NCI-H510A treated with DMSO at 0.1 percent for 48 hours (cell line): ENCODE measurements at places on chromosomes 3 and 15.

GRCh38 chr3:114857299-114857701 is 289.8 kb downstream of the ZBTB20 start:
- DNase-seq = peak; percentile 13

DNA sequence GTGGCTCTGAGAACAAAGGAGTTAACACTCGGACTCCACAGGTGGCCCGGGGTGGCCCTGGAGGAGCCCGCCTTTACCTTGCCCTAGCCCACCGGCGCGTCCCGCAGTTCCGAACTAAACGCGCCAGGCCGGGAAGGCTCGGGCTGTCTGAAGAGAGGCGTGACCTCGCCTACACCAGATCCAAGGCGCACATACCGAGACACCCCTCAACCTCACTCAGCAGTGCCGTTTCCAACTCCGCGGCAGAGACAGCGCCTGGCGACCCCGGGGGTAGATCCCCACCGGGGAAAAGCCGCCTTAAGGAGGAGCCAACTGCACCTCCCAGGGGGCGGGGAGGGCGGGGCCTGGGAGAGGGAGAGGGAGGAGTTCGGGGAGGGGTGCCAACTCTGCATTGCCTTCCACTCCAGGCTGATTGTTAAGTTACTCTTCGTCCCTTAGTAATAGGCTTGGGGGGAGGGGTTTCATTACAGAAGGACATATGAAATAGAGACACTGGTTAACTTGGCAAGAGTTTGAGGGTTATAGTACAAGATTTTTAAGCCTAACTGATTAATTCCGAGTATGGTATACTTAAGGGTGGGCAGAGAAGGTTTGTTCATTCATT is at the start of gene DLG1:
TSS of gene DLG1 (minus strand) at position 272 of the 604 bp plus-strand sequence. CDS start 1,408 bp downstream, outside the sequence.
- DNase-seq = peak; percentile 98

DNA sequence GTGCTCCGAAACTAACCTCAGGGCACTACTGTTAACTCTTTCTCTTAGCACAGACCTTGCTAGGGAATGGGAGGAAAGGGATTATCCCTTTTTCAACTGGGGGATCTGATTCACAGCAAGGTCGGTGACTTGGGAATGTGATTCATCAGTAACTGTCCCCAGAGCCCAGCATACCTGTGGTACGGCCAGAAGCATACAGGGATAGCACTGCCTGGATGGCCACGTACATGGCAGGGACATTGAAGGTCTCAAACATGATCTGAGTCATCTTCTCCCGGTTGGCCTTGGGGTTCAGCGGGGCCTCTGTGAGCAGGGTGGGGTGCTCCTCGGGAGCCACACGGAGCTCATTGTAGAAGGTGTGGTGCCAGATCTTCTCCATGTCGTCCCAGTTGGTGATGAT is 2.3 kb downstream of the ACTC1 start:
- DNase-seq = no peak

DNA sequence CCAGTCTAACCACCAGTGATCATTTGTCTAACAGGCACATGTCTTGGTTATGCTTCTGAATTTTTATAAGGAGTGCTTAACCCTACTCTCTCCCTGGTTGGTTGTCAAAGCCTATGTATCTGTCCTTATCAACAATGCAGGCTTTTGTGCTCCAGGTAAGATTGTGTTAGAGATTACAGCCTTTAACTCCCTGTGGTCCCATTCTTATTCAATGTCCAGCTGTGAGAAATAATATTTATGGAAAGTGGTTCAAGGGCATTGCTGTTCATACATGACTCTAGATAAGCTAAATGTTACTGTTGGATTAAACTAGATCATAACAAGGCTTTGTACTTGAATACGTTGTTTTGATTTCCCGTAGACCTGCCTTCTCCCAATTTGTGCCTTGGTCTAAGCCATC is 146.1 kb upstream of the TSC22D2 start:
- DNase-seq = no peak

GRCh38 chr3:159559771-159560170 is 428.9 kb upstream of the IL12A start:
- DNase-seq = no peak

- DNase-seq = peak; percentile 82
Measured at GRCh38 chr3:169662132-169662842, 1.2 kb downstream of the MECOM start.
